ENCODE measurements at places on chromosomes 3 and 15.

GRCh38 chr3:44104668-44105321 is 136.9 kb upstream of the TOPAZ1 start:
- DNase-seq: peak; percentile 62

DNA sequence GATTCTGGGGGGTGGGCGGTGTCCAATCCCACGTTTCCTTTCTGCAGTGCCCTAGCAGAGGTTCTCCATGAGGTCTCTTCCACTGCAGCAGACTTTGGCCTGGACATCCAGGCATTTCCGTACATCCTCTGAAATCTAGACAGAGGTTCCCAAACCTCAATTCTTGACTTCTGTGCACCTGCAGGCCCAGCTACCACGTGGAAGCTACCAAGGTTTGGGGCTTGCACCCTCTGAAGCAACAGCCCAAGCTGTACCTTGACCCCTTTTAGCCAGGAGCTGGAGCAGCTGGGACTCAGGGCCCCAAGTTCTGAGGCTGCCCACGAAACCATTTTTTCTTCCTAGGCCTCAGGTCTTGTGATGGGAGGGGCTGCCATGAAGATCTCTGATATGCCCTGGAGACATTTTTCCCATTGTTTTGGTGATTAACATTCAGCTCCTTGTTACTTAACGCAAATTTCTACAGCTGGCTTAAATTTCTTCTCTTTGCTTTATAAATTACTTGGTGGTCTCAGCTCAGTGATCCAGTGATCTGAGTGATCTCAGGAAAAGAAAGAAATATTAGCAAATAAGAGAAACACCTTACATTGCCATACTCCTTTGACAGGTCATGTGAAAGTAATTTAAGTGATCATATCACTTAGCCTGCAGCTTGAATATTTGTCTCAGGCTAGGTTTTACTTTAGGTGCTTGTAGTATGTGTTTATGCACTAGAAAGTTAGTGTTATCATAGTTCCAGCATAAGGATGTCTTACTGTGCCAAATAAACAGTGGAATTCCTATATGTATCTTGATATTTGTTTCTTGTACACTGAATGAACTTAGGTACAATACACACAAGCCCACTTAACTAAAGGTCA is 3.0 kb downstream of the SNAP23 start:
- DNase-seq: no peak

DNA sequence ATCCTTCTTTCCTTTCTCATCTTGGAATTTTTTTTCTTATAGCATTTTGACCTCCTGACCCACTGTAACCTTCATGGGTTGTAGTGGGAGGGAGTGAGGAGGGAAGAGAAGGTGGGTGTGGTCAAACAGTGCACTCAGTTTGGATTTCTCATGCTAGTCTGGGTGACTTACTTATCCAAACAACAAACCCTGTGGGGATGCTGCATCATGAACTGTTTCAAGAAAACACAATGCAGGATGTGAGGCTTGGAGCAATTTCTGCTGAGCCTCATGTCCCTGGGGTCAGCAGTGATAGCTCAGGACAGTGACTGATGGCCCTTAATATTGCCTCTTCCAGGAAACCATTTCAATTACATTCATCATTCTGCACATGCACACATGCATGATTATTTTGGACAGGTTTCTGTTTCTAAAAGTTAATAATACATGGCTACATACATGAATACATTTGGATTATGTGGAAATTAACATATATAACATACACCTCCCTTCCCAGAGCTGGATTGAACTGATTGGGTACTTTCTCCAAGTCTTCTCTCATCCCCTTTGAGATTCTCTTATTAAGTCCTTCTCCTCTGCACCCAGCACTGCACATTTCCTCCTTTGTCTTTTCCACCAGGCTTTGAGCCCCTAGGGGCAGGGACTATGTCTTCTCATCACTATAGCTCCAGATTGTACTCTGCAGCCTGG is 61.2 kb downstream of the ADAMTSL3 start:
- no peak for DNase-seq

GRCh38 chr15:80367661-80368060 is 36.5 kb upstream of the ARNT2 start:
- DNase-seq: no peak
